ENCODE measurements at places on chromosomes 2 and 18.

- no peak for DNase-seq
These were observed 60.0 kb upstream of the RPE start for GRCh38 chr2:209942426-209942825.

GRCh38 chr18:79510731-79511241, 115.1 kb downstream of the NFATC1 start:
- DNase-seq, result no peak

- no peak for DNase-seq
These were observed 55.1 kb upstream of the LYPD1 start for GRCh38 chr2:132725148-132725547.

GRCh38 chr2:40128796-40129195, 323.1 kb downstream of the SLC8A1 start:
- no peak for DNase-seq

- DNase-seq, result no peak
These were observed 336.7 kb upstream of the KCNH7 start for GRCh38 chr2:163175294-163175693.

GRCh38 chr2:199903111-199903510, 8.0 kb upstream of the C2orf69 start:
- no peak for DNase-seq

DNA sequence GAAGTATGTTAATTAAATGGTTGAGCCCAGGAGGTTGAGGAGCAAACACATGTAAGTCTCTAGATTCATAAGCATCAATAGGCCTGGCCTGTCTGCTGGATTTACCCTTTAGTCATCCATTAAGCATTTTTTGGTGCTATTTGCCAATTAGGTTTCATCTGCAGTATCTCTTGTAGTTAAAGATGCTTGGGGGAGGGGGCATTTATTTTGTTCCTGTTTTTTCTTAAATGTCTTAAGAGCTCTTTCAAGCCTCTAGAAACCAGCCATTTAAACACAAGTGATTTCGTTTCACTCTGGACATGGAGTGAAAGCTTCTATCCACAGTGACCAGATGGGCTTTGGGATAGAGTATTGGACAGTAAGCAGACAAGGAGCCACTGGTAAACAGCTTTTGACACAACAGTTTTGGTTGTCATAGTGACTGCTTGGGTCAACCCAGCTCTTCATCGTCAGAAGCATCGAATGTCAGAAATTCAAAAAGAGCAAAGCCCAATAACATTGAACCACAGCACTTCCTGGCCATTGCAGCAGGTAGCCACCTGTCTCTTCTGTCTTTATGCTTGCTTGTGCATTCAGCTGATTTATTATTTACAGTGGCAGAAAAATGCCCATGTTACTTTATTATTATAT, 4.9 kb downstream of the QPCT start:
- DNase-seq, result no peak

DNA sequence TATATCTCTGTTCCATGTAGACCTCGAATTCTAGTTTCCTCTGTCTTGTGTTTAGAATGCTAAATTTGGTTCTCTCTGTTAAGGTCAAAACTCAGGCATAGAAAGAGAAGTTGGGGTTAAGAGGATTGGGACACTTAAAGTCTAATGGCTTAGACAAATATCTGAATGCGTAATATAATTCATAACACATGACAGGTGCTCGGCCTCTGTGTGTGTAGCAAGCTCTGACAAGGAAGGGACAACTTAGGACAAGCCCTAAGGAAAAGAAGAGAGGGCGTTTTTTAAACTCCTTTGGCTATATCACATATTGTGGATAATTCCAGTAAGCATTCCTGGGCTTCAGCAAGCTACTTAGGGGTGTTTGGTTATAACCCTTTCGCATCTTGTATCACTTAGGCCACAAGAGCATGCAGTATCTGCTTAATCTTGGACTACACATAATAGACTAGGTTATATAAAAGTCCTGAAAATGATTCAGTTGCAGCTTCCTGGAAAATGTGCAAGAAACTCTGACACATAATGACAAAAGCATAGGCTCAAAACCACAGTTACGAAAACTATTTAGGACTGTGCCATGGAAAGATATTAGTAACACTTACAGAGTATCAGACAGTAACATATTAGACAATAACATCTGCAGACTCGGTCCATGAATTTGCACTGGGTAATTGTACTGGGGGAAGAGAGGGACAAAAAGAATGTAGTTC, 16.1 kb upstream of the CREB1 start:
- DNase-seq, result no peak

GRCh38 chr2:179550849-179551248, 286.2 kb upstream of the SESTD1 start:
- DNase-seq, result no peak

DNA sequence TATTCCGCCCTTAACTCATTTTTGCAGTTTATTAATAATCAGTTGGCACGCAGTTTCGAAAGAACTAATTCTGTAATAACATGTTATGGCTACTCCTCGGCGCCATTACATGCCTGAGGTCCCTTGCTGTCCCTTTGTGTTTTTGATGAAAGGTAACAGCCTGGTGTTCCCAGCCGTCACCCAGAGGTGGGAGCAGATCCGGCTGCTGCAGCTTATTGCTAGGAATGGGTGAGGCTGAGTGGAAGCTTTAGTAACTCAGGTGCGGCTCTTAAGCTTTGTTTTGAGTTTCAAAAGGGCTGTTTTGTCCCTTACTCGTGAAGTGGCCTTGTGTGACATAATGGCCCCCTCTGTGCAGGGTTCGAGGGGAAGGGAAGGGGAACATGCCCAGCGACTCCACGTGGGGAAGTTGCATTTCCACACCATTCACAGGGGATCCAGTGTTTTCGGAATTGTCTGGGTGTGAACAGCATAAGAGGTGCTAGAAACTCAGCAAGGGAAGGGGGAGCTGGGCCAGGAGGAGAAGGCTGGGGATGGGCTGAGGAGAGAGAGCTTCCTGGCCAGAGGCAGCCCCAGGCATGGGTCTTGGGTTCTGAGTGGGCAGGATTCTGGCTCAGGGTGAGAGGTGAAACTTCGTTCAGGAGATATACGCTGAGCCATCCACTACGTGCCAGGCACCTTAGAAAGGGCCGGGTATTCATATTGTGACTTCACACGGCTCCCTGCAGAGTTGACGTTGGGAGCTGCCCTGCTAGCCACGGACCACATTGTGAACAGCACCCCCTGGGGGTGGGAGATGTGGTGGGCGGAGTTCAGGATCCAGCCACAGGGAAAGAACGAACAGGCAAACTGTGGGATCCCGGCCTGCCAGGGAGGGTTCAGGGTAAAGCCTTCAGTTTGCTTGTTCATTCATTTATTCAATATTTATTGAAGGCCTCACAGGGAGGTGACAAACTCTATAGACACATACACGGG, 84.4 kb downstream of the TGOLN2 start:
- peak; percentile 16 for DNase-seq

- no peak for DNase-seq
These were observed 15.0 kb downstream of the CERS6 start for GRCh38 chr2:168471163-168471475.

- no peak for DNase-seq
These were observed 72.2 kb upstream of the THUMPD2 start for GRCh38 chr2:39851251-39851650.

GRCh38 chr2:219125886-219126270, 34.7 kb downstream of the NHEJ1 start:
- no peak for DNase-seq

- peak; percentile 65 for DNase-seq
These were observed 157.6 kb downstream of the FAM210A start for GRCh38 chr18:13568443-13569392.

DNA sequence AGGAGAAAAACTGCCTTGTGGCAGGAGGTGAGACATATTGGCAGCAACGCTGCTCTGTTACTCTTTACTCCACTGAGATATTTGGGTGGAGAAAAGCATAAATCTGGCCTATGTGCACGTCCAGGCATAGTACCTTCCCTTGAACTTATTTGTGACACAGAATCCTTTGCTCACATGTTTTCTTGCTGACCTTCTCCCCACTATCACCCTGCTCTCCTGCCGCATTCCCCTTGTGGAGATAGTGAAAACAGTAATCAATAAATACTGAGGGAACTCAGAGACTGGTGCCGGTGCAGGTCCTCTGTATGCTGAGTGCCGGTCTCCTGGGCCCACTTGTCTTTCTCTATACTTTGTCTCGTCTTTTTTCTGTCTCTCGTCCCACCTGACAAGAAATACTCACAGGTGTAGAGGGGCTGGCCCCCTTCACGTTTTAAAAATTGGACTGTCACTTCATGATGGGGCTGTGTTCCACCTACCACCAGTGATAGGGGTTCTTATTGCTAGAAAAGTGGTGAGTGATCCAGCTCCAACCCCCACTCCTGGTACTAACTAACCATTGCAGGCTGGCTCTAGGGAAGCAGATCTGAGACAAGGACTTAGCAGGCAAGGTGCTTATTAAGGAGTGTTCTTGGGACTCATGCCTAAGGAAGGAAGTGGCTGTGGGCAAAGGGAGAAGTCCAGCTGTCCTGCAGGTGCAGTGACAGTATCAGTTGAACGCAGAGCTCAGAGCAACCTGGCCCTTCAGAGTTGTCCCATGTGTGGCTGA, 51.7 kb downstream of the LONRF2 start:
- DNase-seq, result no peak

- DNase-seq, result no peak
These were observed 99.6 kb upstream of the CSRNP3 start for GRCh38 chr2:165369898-165370296.

GRCh38 chr2:127176371-127177311, 43.5 kb downstream of the CYP27C1 start:
- no peak for DNase-seq

- no peak for DNase-seq
These were observed 115.7 kb downstream of the ACKR3 start for GRCh38 chr2:236685361-236685760.

GRCh38 chr2:234981197-234982095, 29.6 kb downstream of the SH3BP4 start:
- no peak for DNase-seq

GRCh38 chr2:190596993-190597392, 51.9 kb upstream of the NAB1 start:
- DNase-seq, result no peak

All from stimulated activated CD4-positive, alpha-beta T cell treated with anti-CD3 and anti-CD28 coated beads, Interleukin-1b, Interleukin-23, amount 100 ng/mL, for 48 hours (primary cell).